ENCODE measurements at places on chromosomes 11 and 22.

GRCh38 chr22:23070418-23071229 is at the start of gene GNAZ:
Gene GNAZ (plus strand): TSS chr22:23070519. CDS start chr22:23095696, 25,177 bp downstream.
- DNase-seq = no peak

DNA sequence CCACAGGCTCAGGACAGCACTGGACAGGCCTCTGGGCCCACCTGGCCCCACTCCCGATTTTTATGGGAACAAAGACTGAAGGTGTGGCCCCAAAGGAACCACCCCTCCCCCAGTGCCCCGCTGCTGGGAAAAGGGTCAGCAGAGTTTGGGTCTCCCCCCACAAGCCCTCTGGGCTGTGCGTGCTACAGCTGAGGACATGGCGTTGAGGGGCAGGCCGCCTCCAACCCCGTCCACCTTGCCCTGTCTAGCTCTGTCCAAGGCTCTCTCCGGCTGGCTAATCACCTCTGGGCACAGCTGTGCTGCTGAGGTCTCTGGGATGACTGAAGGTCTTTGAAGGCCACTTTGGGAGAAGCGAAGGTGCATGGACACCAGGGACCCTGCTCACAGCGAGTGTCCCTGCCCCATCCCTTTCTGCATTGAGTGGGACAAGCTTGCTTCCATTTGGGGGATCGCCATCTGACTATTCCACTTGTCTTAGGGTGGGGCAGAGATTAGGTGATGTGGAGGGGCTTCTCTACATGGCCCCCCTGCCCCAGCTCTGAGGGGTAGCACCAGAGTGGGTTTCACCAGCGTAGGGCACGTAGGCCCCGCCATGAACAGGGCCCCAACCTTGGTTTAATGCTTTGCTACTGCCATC is 6.5 kb downstream of the ASCL2 start:
- no peak for DNase-seq

DNA sequence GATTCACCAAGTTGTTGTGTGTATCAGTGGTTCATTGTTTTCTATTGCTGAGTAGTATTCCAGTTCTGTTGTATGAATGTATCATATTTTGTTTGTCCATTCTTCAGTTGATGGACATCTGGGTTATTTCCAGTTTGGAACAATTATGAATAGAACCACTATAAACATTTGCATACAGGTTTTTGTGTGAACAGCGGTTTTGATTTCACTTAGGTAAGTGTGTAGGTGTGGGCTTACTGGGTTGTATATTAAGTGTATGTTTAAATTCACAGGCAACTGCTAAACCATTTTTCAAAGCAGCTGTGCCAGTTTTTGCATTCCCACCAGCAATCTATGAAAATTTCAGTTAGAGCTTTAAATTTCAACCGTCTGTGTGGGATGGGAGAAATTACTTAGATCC is 217.8 kb downstream of the NELL1 start:
- no peak for DNase-seq

GRCh38 chr11:36620246-36620645 is 22.2 kb upstream of the RAG2 start:
- no peak for DNase-seq

GRCh38 chr11:77151804-77152509 is 23.9 kb downstream of the MYO7A start:
- DNase-seq = no peak

GRCh38 chr11:72026090-72026489 is 27.4 kb downstream of the IL18BP start:
- DNase-seq = no peak

DNA sequence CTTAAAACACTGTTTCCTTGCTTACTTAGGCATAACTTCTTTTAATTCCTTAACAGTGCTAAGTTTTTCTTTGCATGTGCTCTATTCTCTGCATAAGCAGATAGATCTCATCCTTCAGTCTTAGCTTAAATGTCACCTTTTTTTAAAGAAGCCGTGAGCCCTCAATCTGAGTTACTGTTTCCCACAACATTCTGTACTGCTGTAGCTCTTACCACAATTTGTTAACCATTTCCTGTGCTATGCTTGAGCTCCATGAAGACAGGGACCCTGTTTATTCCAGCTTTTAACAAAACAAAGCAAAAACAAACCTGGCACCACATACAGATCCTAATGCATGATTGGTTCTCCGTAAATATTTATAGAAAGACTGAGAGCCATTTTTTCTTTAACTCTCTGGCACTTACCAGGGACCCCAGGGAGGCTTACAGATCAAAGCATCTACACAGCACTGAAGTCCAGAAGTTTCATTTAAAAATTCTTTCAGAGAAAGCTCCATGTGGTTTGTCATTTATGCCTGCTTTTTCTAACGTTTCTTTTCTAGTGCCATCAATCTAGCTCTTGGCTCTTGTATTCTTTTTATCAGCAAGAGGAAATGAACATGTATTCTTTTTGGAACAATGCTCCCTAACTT is 74.9 kb downstream of the DYNC2H1 start:
- no peak for DNase-seq

GRCh38 chr11:1305063-1305495 is 4.4 kb downstream of the TOLLIP start:
- DNase-seq = no peak

DNA sequence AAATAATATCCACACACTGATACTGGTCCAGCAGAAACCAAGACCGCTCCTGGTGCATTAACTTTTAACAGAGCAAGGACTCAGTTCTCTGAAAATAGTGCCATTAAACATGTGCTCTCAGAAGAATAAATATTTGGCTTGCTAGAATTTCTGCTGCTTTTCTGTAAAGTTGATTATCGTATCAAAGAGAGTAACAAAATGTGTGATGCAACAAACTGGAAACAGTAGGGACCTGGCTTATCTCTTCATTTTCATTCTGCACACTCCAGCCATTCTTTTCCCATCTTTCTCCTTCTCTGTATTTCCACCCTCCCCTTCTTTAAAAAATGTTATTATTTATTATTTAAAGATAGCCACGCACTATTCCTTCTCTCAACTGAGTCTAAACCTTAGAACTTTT is 43.9 kb downstream of the WT1 start:
- no peak for DNase-seq

DNA sequence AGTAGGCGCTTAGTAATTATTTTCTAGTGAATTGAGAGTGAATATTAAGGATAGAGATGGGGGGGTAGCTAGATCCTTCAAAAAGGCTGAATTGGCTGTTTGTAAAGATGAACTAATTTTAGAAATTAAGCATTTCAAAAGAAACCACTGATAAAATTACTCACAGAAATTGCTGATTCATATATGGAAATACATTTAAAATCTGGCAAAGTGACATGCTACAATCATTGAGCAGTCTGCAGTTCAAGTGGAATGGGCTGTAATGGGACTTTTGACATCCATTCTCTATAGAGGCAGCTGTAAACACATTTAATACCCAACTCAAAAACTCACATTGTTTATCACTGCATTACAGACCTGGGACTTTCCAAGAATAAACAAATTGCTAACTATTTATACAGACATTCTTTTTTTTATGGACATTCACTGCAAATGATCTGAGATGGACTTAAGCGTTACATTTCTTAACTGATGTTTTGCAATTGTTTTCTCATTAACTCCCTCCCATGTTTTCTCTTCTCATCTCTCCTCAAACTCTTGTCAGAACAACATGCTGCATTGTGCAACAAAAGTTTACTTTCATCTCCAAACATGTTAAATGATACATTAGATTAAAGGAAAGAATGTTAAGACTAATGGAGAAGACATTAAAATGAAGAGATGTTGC is 42.1 kb upstream of the MMP7 start:
- no peak for DNase-seq

DNA sequence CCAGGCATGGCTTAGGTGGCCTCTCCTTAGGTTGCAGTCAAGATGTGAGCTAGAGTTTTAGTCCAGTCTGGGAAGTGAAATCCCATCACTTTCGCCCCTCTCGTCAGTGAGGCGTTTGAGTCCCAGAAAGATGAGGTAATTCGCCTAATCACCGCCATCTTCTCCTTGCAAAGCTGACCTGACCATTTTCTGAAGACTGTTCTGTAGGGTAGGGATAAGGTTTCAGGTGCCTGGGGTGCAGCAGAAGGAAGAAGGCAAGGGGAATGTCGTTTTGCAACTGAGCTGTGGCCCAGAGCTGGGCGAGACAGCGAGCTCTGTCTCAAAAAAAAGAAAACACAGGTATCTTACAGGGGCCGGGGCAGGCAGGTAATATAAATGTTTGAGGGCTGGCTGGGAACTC is 61.7 kb upstream of the CECR2 start:
- DNase-seq = no peak

GRCh38 chr11:31089117-31089516 is 280.4 kb downstream of the DCDC1 start:
- no peak for DNase-seq

- DNase-seq = no peak
Observed at GRCh38 chr22:20396639-20397038, 2.7 kb downstream of the ZNF74 start.

GRCh38 chr11:134242376-134242775 is 10.8 kb downstream of the THYN1 start:
- no peak for DNase-seq

- DNase-seq = no peak
Observed at GRCh38 chr11:18105086-18105801, 638 bp downstream of the SAAL1 start.

- no peak for DNase-seq
Observed at GRCh38 chr11:128437136-128437535, 150.2 kb downstream of the ETS1 start.

- DNase-seq = no peak
Observed at GRCh38 chr22:25113316-25113721, 86.3 kb upstream of the CRYBB3 start.

- no peak for DNase-seq
Observed at GRCh38 chr11:37394236-37394870, 796.3 kb upstream of the RAG2 start.

- DNase-seq = no peak
Observed at GRCh38 chr22:44566911-44567310, 68.9 kb upstream of the RTL6 start.

- no peak for DNase-seq
Observed at GRCh38 chr11:413120-414081, 1.4 kb downstream of the SIGIRR start.

DNA sequence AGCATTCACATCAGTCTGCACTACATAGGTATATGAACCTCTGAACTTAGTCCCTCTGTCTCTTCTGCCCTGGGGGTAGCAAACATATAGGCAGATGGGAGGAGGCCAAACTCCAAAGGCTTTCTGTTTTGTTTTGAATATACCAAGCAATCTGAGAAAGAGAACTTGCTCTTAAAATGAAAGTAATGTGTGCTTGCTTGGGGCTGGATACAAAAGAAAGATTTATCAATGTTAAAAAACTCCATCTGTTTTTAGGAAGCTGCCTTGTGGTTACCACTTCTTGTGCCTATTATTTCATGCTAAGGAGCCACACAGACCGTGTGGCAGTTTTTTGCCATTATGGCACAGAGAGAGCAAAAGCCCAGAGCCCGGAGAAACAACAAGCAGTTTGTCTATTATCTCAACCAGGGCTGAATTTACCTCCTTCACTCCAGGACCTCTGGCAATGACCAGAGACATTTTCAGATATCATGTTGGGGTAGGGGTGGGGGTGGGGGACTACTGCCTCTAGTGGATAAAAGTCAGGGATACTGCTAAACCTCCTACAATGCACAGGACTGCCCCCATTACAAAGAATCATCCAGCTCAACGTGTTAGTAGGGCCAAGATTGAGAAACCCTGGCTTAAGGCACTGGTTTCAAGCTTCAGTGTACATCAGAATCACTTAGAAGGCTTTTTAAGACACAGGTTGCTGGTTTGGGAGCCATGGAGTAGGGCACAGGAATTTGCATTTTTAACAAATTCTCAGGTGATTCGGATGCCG is 124.2 kb downstream of the APIP start:
- DNase-seq = no peak

All from nucleus accumbens (tissue), 56 donors.